Activated T-helper 9 cell treated with anti-CD3 and anti-CD28 coated beads, Interleukin-2, amount 50 U/mL, for 16 hours (primary cell): ENCODE measurements at places on chromosomes 3 and 15.

GRCh38 chr15:60795889-60796288 is 316.9 kb upstream of the ICE2 start:
- DNase-seq = no peak

DNA sequence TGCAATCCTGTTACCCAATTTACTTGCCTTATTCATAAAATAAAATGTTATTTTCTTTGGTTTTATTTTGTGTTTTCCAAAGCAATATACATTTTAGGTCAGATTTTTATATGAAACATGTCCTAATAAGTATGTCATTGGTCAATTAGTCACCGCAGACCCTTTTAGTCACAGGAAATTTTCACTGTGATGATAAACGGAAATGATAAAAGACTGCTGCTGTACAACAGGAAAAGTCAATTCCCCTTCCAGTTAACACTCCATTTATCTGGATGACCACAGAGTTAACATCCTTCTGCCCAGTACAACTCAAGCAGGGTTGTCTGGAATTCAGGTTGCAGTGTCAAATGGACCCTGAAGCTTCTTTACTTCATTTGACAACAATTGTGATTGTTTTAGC is 175.2 kb downstream of the LSAMP start:
- no peak for DNase-seq

DNA sequence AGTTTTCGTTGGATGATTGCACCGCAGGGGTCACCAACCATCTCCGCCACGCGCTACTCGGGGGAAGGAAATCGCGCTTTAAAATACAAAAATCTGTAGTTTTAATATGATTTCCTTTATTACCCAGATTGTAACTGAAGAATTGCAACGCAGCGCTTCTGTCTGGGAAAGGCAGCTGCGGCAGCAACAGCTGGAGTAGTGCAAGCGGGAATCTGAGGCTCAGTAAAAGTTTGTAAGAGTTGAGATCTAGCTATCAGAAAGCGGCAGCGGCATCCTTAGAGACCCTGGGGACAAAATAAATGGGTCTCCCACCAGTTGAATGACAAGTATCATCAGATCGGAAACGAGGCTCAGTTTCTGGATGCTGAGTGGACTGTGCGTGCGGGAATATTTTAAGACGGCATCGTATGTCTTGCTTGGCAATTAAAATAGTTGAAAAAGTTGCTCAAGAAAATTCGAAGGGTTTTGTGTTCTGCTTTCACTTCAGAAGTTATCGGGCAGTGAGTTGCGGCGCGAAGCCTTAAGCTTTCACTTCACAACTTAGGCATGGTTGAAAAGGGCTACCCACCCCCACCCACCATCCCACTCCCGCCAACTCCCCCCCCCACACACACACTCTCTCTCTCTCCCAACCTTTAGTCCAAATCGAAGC is 2.7 kb downstream of the MECOM start:
- DNase-seq = no peak

DNA sequence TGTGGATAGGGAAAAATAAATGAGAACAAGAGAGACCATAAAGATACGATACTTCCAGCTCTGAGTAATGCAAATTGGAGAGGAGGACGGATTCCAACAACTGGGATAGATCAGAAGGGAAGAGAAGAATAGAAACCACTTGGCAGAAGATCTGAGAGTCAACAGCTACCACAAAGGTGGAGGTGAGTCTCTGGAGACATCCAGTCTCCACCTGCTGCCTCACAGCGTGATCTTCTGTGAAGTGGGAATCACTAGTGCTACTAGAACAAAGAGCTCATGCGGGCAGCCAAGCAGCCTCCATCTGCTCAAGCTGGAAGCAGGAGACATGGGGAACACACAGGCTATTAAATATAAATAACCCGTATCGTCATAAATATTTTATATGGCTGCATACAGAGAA is 558.5 kb upstream of the CFAP20DC start:
- no peak for DNase-seq

- no peak for DNase-seq
Measured at GRCh38 chr15:42772144-42772543, 35.2 kb upstream of the CDAN1 start.

GRCh38 chr3:105752791-105753415 is 115.9 kb downstream of the CBLB start:
- DNase-seq = no peak

DNA sequence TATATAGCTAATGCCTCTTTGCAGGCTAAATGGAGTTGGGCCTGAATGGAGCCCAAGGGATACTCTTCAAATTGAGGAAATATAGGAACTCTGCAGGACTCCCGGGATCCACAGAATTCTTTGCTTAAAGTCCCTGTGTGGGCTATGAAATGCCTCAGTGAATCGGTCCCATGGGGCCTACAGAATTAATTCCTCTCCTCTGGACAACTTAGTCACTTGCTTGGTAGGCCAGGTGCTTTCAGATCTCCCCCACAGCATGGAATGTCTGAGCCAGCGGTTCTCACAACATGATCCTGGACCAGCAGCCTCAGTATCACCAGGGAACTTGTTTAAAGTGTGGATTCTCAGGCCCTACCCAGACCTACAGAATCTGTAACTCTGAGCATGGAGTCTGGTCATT is 15.1 kb upstream of the PRICKLE2 start:
- DNase-seq = no peak

GRCh38 chr3:128369881-128370642 is 96.6 kb downstream of the DNAJB8 start:
- no peak for DNase-seq

GRCh38 chr3:178194539-178194938 is 341.7 kb upstream of the KCNMB2 start:
- no peak for DNase-seq

DNA sequence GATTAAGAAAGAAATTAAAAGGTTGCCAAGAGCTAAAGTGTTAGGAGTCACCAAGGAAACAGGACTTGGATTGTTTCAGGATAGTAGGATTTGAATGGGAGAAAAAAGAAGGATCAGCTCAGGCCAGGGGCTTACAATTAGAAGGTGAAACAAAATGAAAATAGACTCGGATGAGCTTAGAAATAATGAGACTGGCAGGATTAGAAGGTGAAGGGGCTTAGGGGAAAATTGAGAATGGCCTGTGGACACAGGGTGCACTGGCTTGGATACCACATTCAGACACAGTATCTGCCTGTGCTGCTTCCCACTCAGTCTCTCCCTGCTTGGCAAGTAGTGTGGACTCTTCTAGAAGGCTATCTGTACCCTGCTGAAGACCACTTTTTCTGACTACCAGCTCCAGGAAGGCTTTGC is 206.1 kb upstream of the ATP10A start:
- no peak for DNase-seq

DNA sequence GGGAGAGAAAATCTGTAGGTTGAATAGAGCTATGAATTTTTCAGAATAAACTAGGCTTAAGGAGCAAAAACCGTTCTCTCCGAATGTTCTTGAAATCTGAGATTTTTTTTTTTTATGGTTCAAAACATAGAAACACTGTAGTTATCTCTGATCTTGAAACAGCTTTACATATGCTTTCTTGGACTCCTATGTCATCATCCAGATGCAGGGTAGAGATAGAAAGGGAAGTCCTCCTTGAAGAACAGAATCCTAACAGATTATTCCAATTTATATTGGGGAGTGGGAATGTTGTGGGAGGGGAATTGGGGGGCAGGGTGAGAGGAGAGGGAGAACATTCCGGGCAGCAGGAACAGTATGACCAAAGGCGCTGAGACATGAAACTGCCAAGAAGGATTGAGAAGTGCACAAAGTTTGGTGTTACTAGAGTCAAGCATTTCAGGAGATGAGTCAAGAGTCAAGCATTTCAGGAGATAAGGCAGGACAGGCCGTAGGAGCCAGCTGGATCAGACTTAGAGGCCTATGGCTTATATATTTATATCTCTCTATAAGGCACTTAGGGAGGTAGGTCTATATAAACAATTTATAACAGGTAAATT is 21.9 kb upstream of the ST3GAL6 start:
- DNase-seq = no peak

- no peak for DNase-seq
Measured at GRCh38 chr3:179929091-179929529, 107.6 kb downstream of the PEX5L start.

- DNase-seq = no peak
Measured at GRCh38 chr3:63096248-63097058, 181.7 kb upstream of the SYNPR start.
